ENCODE measurements at places on chromosomes 1 and 21.

DNA sequence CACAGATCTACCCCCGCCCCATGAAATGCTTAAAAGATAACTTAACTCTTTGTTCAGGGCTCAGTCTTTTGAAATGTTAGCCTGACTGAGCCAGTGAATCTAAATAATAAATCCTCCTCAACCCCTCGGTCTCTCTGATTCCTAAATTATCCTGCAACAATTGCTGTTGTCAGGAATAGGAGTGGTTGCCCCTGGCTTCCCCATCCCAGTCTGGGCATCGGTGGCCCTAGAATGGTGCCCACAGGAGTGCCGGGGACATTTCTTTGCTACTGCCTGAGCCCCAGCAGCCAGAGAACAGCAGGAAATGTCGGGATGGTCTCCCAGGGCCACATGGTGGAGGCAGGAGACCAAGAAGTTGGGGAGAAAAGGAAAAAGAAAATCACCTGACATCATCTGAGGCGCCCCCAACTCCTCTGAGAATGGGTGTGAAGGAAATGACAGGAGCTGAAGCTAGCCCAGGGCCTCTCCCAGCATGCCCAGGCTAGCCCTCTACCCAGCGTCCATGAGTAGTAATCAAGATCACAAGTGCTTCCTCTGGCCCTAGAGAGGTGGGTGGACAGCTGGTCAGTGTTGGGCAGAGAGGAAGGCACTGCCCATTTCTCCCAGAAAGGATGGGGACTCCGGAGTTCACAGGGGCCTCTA lies 1.6 kb downstream of the PADI4 start:
- DNase-seq = no peak

- DNase-seq = no peak
Observed at GRCh38 chr1:6198646-6199297, 623 bp downstream of the RPL22 start.

DNA sequence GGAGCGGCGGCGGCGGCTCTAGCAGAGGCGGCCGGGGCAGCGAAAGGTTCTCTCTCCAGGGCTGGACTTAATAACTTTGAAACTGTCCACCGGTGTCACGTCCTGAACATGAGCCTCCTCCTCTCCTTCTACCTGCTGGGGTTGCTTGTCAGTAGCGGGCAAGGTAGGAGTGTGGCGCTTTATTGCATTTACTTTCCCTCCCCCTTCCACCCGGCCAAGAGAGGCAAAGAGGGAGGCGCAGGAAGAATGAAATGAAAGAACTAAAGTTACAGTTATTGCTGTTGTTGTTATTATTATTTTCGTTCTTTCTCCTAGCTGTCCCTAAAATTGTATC lies 214 bp downstream of the NCAM2 start:
- no peak for DNase-seq

DNA sequence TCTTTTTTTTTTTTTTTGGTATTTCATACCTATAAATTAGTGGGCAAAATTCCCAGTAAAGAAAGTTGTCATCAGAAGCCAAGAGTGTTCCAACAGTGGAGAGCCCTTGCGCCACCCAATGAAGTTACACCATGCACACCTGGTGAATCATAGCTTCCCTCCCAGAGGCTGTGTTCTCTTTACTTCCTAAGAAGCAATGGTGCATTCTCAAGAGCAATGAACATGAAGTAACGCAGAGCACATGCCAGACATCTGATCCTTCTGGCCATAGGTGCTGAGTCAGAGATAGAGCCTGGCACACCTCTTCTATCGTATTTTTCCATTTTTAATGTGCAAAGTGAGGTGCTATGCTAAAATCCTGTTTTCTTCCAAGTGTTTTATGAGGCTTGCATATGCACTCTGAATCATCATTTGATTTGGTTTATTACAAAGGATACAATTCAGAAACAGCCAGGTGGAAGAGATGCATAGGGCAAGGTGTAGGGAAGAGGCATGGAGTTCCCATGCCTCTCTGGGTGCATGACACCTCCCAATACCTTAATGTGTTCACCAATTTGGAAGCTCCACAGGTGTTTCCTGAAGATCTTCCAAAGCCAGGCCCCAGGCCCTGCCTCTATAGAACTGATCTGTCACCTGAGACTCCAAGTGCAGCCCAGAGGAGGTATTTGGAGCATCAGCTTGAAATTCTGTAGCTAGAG lies 408.0 kb downstream of the SIPA1L2 start:
- no peak for DNase-seq

GRCh38 chr1:31809698-31810097 lies 6.1 kb downstream of the SPOCD1 start:
- DNase-seq = no peak
